Activated CD4-positive, alpha-beta T cell treated with anti-CD3 and anti-CD28 coated beads, Interleukin-2, amount 10 ng/mL, durations not matched to agents 7 days and 5 days (primary cell): ENCODE measurements at places on chromosomes 7 and 10. TPM values are rescaled to one million over a fixed set of nuclear protein-coding genes. Genes with fewer than 3 reads are reported as not detected.

DNA sequence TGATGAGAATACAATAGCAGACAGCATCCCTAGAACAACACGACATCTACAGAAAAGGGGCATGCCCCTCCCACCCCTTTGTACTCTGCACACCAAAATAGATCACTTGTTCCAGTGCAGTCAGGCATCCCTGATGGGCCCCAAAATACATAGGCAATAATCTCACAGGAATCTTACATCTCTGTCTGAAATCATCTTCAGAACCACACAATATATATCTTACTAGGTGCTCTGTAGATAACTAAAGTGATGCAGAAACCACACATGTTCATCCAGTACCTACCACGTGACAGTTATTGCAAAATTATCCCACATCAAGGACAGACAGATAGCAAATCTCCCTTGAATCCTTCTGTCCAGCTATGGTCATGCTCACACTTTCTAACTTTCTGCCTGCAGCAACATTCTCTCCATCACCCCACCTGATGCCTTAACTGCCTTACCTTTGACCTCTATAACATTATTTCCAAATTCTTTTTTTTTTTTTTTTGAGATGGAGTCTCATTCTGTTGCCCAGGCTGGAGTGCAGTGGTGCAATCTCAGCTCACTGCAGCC lies 30.7 kb downstream of the ST8SIA6 start:
- peaks cover 14% of the 10 kb centered on the region for H3K36me3 ChIP-seq
- H3K4me1 ChIP-seq: peaks cover 67% of the 10 kb centered on the region
- H3K4me3 ChIP-seq: no peak overlapping the region

DNA sequence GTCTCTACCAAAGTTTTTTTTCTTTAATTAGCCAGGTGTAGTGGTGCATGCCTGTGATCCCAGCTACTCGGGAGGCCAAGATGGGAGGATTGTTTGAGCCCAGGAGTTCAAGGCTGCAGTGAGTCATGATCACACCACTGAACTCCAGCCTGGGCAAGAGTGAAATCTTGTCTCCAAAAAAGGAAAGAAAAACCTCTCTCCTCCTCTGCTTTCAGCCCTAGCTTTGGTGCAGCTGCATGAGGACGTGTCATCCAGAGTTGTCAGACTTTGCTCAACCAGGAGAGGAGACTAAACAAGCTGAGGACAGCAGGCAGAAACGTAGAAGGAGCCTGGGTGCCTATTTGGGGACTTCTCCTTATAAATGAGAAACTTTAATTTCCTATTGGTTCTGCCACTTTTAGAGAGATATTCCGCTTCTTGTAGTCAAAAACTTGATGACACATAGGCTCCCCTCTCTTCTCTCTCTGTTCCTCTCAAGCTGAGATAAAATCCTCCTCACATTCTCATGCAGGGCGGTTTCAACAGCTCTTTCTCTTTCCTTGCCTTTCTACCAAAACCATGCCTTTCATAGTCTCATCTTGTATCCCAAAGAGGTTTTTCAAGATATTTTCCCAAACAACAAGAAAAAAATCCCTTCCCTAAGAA lies 205.4 kb downstream of the ARHGAP12 start:
- no peaks in the 10 kb centered on the region for H3K4me1 ChIP-seq
- DNase-seq: no peak
- H3K4me3 ChIP-seq: no peak overlapping the region
- no peak overlapping the region for H3K27ac ChIP-seq
- H3K27me3 ChIP-seq: peaks cover 1% of the 10 kb centered on the region

Gene GAD2
- total RNA-seq: not detected

Gene RHOBTB1
- total RNA-seq: 0.06 TPM

GRCh38 chr7:1403638-1404459 lies 55.4 kb downstream of the MICALL2 start:
- no peak for DNase-seq
- H3K27ac ChIP-seq: no peak overlapping the region
- H3K36me3 ChIP-seq: no peaks in the 10 kb centered on the region
